Karpas-422 (cell line): ENCODE measurements at places on chromosomes 2 and 18. TPM values are rescaled to one million over a fixed set of nuclear protein-coding genes. Genes with fewer than 3 reads are reported as not detected.

The RIT2 gene
- not detected in 2 replicates for total RNA-seq

GRCh38 chr18:23918395-23919032 lies 96.0 kb upstream of the TTC39C start:
- DNase-seq: peak; percentile 84
- H3K36me3 ChIP-seq: no peaks in the 10 kb centered on the region
- no peak overlapping the region for H3K27ac ChIP-seq
- no peaks in the 10 kb centered on the region for H3K27me3 ChIP-seq

The UGT1A3 gene
- not detected in 2 replicates for total RNA-seq

DNA sequence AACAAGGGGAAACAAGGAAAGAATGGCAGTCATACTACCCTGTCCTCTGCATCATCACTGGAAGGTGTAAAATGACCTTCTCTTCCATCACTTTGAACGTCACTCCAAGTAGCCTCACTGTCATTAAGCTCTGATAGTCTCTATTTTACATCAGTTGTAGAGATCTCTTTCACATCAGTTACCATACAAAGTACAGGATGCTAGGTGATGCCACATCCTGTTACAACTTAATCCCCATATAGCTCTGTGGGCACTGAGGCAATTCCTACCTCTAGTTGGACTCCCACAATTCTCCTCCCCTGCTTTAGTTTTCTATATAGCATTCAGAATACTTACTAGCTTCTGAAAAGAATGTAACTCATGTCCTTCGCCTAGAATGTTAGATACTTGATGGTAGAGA lies 55.1 kb upstream of the TTC27 start:
- H3K4me1 ChIP-seq: no peaks in the 10 kb centered on the region
- no peaks in the 10 kb centered on the region for H3K27me3 ChIP-seq
- no peak for DNase-seq
- no peak overlapping the region for H3K27ac ChIP-seq

GRCh38 chr2:168639441-168639898 lies 163.0 kb upstream of the NOSTRIN start:
- H3K4me3 ChIP-seq: no peak overlapping the region
- no peaks in the 10 kb centered on the region for H3K4me1 ChIP-seq
- H3K27me3 ChIP-seq: no peaks in the 10 kb centered on the region
- no peak for DNase-seq
- no peak overlapping the region for H3K27ac ChIP-seq

- H3K27me3 ChIP-seq: no peaks in the 10 kb centered on the region
- peaks cover 2% of the 10 kb centered on the region; the same call in 1 of the 2 replicates for H3K4me1 ChIP-seq
- no peaks in the 10 kb centered on the region for H3K36me3 ChIP-seq
- no peak for DNase-seq
Observed at GRCh38 chr2:131410173-131410572, 46.2 kb upstream of the RAB6D start.

DNA sequence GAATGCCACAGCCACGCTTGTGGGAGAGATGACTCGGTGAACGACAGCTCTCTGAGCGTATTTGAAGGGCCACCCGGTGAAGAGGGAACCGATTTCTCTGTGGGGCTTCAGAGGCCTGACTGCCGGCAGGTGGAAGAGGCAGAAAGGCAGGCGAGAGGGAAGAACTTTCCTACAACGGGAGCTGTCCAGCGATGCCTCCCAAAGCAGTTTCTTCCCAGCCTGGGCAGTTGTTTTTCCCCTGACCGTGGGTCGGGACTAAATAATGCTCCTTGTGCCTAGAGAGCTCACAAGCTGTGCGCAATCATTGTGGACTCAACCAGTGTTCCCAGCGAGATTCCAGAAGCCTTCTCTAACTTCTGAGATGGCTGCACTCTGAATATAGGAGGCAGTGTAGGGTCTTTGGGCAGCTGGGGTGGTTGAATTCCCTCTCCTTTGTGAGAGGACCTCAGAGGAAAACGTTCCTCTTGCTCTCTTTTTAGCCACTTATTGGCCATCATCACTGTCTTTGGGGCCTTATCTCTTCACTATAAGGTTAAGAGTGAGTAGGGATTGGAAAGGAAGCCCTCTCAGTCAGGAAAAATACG lies 710 bp downstream of the SEC11C start:
- peak overlapping the region; percentile 74 for H3K4me3 ChIP-seq
- DNase-seq: peak; percentile 53
- no peaks in the 10 kb centered on the region for H3K36me3 ChIP-seq
- H3K27ac ChIP-seq: peak overlapping the region; percentile 94

- H3K36me3 ChIP-seq: no peaks in the 10 kb centered on the region
- peaks cover 8% of the 10 kb centered on the region for H3K4me1 ChIP-seq
- no peaks in the 10 kb centered on the region for H3K27me3 ChIP-seq
- DNase-seq: no peak
Observed at GRCh38 chr18:36558234-36558633, 260.7 kb downstream of the FHOD3 start.

- no peak overlapping the region for H3K27ac ChIP-seq
- no peak for DNase-seq
- no peak overlapping the region for H3K4me3 ChIP-seq
- peaks cover 30% of the 10 kb centered on the region for H3K4me1 ChIP-seq
- no peaks in the 10 kb centered on the region for H3K27me3 ChIP-seq
Observed at GRCh38 chr2:239379641-239380170, 21.1 kb downstream of the HDAC4 start.

DNA sequence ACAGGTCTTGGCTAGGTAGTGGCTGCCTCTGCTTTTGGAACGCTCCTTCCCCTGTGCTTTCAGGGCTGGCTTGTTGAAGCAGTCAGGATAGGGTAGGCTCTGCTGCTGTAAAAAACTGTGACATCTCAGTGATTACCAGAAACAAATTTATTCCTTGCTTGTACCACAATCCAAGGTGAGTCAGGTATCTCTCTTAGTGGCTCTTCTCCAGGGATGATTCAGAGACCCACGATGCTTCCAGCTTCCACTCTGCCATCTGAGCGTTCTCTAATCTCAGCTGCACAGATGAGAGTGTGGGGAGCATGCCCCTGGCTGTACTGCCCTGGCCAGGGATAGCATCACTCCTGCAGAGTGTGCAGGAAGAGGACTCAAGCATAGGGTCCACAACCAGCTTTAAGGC lies 174.9 kb downstream of the VAPA start:
- DNase-seq: no peak
- H3K36me3 ChIP-seq: no peaks in the 10 kb centered on the region
- no peaks in the 10 kb centered on the region for H3K4me1 ChIP-seq
- no peak overlapping the region for H3K27ac ChIP-seq
- H3K4me3 ChIP-seq: no peak overlapping the region

The FOXI3 gene
- total RNA-seq: not detected in 2 replicates

GRCh38 chr2:217222309-217222910 lies 362.5 kb upstream of the TNP1 start:
- no peak overlapping the region for H3K27ac ChIP-seq
- peaks cover 25% of the 10 kb centered on the region for H3K4me1 ChIP-seq
- H3K4me3 ChIP-seq: no peak overlapping the region
- no peaks in the 10 kb centered on the region for H3K36me3 ChIP-seq

- DNase-seq: no peak
- H3K27ac ChIP-seq: no peak overlapping the region
- no peaks in the 10 kb centered on the region for H3K27me3 ChIP-seq
- H3K36me3 ChIP-seq: no peaks in the 10 kb centered on the region
- H3K4me1 ChIP-seq: peaks cover 7% of the 10 kb centered on the region
Observed at GRCh38 chr2:215612786-215613185, 176.9 kb upstream of the FN1 start.

- H3K27ac ChIP-seq: no peak overlapping the region
- no peak overlapping the region for H3K4me3 ChIP-seq
- no peak for DNase-seq
- H3K4me1 ChIP-seq: no peaks in the 10 kb centered on the region
- no peaks in the 10 kb centered on the region for H3K27me3 ChIP-seq
Observed at GRCh38 chr2:181755181-181755580, 74.9 kb upstream of the NEUROD1 start.

The EML6 gene
- 133 and 187 TPM in 2 replicates for total RNA-seq

- no peaks in the 10 kb centered on the region for H3K36me3 ChIP-seq
- DNase-seq: no peak
- H3K4me3 ChIP-seq: no peak overlapping the region
- H3K4me1 ChIP-seq: peaks cover 22% of the 10 kb centered on the region
- no peak overlapping the region for H3K27ac ChIP-seq
Observed at GRCh38 chr2:134232461-134232860, 21.4 kb upstream of the MGAT5 start.

DNA sequence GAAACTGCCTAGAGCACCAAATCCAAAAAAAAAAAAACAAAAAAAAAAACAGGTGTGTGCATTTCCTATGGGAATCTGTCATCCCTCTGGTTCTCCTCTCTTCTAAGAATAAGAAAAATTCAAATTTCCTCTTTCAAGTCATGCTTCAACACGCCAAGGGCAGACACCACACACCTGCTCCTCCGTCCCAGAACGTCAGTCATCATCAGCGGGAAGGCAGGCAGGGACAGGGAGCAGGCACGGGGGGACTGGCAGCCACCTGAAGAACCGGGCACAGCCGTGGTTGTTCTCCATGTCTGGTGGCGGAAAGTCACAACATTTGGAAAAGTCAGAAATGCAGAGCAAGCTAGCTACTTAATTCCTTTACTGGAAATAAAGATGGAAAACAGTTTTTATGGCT lies 214.8 kb downstream of the IKZF2 start:
- no peaks in the 10 kb centered on the region for H3K4me1 ChIP-seq
- H3K36me3 ChIP-seq: no peaks in the 10 kb centered on the region
- no peak overlapping the region for H3K27ac ChIP-seq
- no peak for DNase-seq
- H3K27me3 ChIP-seq: no peaks in the 10 kb centered on the region

The CTAGE1 gene
- not detected in 2 replicates for total RNA-seq

The ASAP2 gene
- not detected in 2 replicates for total RNA-seq

GRCh38 chr2:147806846-147807245 lies 38.0 kb upstream of the ACVR2A start:
- H3K27me3 ChIP-seq: no peaks in the 10 kb centered on the region
- DNase-seq: no peak
- H3K36me3 ChIP-seq: no peaks in the 10 kb centered on the region
- H3K27ac ChIP-seq: no peak overlapping the region
- no peak overlapping the region for H3K4me3 ChIP-seq
- H3K4me1 ChIP-seq: no peaks in the 10 kb centered on the region

- H3K27me3 ChIP-seq: no peaks in the 10 kb centered on the region
- H3K36me3 ChIP-seq: no peaks in the 10 kb centered on the region
- H3K4me3 ChIP-seq: no peak overlapping the region
- no peak for DNase-seq
- no peak overlapping the region for H3K27ac ChIP-seq
Observed at GRCh38 chr2:220478305-220479058, 851.1 kb downstream of the SLC4A3 start.

DNA sequence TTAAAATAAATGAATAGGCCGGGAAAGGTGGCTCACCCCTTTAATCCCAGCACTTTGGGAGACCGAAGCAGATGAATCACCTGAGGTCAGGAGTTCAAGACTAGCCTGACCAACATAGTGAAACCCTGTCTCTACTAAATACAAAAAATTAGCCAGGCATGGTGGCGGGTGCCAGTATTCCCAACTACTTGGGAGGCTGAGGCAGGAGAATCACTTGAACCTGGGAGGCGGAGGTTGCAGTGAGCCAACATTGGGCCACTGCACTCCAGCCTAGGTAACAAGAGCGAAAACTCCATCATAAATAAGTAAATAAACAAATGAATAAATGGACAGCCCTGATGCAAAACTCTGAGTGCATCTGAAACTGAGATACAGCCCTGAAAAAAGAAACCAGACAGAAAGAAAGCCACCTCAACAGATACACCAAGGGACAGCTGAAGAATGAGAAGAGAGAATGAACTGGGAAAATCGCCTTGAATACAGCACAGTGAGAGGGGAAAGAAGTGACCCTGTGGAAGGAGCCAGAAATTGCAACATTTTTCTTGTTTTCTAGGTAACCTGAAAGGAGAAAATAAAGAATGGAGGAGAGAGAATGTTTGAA lies 64.4 kb downstream of the TRABD2A start:
- no peaks in the 10 kb centered on the region; the same call in 1 of the 2 replicates for H3K27me3 ChIP-seq
- no peaks in the 10 kb centered on the region for H3K36me3 ChIP-seq
- no peak overlapping the region for H3K4me3 ChIP-seq
- H3K27ac ChIP-seq: no peak overlapping the region
- DNase-seq: no peak

The CD8B gene
- total RNA-seq: not detected in 2 replicates

The PRSS56 gene
- not detected in 2 replicates for total RNA-seq

DNA sequence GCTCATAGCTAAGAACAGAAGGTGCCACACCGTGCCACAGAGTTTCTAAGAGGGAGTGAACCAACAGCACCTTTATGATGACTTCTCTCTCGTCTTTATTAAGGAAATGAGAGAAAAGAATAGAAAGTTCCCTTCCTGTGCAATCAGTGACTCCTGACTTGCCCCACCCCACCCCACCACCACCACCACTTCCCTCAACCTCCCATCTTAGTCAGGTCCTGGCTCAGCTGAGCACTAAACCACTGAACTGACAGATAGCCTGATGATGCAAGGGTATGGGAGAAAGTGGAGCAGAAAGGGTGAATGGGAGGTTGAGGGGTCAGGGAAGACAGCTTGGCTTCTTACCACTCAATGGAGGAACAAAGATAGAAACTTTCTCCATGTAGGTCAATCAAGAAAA lies 75.2 kb upstream of the RMDN2 start:
- no peak overlapping the region for H3K4me3 ChIP-seq
- no peak overlapping the region for H3K27ac ChIP-seq
- no peaks in the 10 kb centered on the region for H3K36me3 ChIP-seq
- no peaks in the 10 kb centered on the region for H3K27me3 ChIP-seq

- no peak for DNase-seq
- no peaks in the 10 kb centered on the region for H3K27me3 ChIP-seq
- H3K4me1 ChIP-seq: no peaks in the 10 kb centered on the region
- H3K36me3 ChIP-seq: no peaks in the 10 kb centered on the region
- H3K27ac ChIP-seq: no peak overlapping the region
- no peak overlapping the region for H3K4me3 ChIP-seq
Observed at GRCh38 chr18:13835202-13835601, 11.3 kb downstream of the MC5R start.

- H3K4me3 ChIP-seq: no peak overlapping the region
- DNase-seq: no peak
- H3K4me1 ChIP-seq: no peaks in the 10 kb centered on the region
- no peaks in the 10 kb centered on the region for H3K36me3 ChIP-seq
- no peak overlapping the region for H3K27ac ChIP-seq
Observed at GRCh38 chr2:150478200-150478974, 9.1 kb downstream of the RND3 start.

The MBD5 gene
- total RNA-seq: 19.2 and 64.7 TPM in 2 replicates

GRCh38 chr2:41116106-41116797 lies 664.4 kb upstream of the SLC8A1 start:
- H3K4me3 ChIP-seq: no peak overlapping the region
- DNase-seq: no peak
- H3K36me3 ChIP-seq: no peaks in the 10 kb centered on the region
- H3K27me3 ChIP-seq: no peaks in the 10 kb centered on the region

DNA sequence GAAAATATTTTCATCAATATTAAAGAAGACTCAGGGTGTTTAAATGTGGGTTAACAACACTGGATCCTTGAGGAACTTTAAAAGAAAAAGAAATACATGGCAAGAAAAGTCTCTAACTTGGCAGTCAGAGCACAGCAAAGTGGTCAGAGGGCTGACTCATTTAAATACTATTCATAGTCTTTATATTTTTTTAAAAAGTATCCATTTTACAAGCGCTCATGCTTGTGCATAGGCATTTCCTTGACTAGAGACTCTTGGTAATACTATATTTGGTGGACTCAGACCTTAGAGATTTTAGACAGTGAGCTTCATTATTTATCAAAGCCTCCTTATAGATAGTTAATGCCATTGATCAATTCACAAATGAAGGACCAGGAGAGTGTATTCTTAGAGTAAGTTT lies 110.2 kb downstream of the ABCA12 start:
- H3K27me3 ChIP-seq: no peaks in the 10 kb centered on the region
- H3K4me3 ChIP-seq: no peak overlapping the region
- H3K27ac ChIP-seq: no peak overlapping the region
- H3K4me1 ChIP-seq: peaks cover 7% of the 10 kb centered on the region
- no peaks in the 10 kb centered on the region for H3K36me3 ChIP-seq
